D721Med (cell line): ENCODE measurements at places on chromosomes 5 and 9.

GRCh38 chr5:155605920-155606319, 592.4 kb downstream of the KIF4B start:
- no peak for DNase-seq

DNA sequence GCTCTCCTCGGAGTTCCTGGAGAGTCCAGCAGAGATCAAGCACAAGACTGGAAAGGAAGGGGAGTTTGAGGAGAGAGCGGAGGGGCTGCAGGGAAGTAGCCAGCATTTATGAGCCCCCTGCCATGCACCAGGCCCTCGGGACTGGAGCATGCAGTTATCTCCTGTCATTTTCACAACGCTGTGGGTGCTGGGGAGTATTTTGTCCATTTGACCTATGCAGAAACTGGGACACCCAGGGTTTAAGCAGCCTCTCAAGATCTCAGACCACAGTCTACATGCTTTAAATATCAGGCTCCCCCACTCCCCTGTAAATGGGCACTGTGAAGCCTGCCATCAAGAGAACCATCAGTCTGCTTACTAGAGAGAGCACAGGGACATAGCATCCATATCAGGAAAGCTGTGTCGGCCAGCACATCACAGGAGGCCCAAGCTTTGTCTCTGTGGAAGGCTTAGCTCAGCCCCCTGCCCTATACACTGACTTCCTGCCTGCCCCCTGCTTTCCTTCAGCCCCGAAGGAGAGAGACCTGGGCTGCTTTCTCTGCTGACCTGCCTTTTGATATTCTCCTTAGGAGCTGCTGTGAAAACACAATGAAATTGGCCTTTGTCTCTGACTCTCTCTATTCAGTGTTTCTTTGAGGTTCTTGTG, 7.3 kb downstream of the FOXI1 start:
- DNase-seq: no peak

GRCh38 chr5:42494414-42494813, 71.2 kb downstream of the GHR start:
- DNase-seq: no peak

DNA sequence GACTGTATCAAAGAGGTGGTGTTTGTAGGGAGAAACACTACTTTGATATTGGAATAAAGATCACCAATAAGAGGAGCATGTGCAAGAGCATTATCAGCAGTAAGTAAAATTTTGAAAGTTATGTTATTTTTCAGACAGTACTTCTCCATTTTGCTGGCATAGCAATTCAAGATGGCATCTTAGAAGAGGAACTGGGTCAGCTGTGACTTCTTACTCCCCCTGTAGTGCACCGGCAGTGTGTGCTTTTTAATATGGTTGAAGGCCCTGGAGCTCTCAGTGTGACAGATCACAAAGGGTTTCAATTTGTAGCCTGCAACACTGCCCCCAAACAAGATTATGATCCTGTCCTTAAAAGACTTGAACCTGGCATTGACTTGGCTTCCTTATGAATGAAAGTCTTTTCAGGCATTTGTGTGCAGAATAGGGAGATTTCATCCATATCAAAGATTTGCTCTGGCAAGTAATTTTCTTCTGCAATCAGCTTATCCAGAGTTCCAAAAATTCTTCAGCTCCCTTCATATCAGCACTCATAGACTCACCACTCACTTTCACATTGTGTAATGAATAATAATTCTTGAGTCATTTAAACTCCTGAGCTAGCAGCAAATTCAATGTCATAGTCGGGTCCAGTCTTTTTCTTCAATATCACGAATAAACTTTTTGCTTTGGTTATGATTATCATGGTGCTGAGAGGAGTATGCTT, 105.7 kb upstream of the MAMDC2 start:
- DNase-seq: no peak

- DNase-seq: no peak
Measured at GRCh38 chr9:81371824-81372223, 317.5 kb downstream of the TLE1 start.

- no peak for DNase-seq
Measured at GRCh38 chr9:79073201-79073600, 498.6 kb upstream of the TLE4 start.

- no peak for DNase-seq
Measured at GRCh38 chr5:114716955-114717354, 355.1 kb downstream of the KCNN2 start.
